Activated T-helper 2 cell treated with anti-CD3 and anti-CD28 coated beads, Interferon-gamma antibody, Interleukin-2, Interleukin-4, amounts not matched to agents 10 μg/mL and 5 μg/mL and 100 μg/mL, durations not matched to agents 14 hours and 24 hours and 36 hours (primary cell): ENCODE measurements at places on chromosomes 5 and 9. TPM values are rescaled to one million over a fixed set of nuclear protein-coding genes. Genes with fewer than 3 reads are reported as not detected.

Gene PHF24
- 0.11 TPM in 1 of 2 replicates, not detected in the other for total RNA-seq

Gene PCDHGA2
- 0.09 and 0.11 TPM in 2 replicates for total RNA-seq

Gene LYRM7
- total RNA-seq: 14.0 and 20.3 TPM in 2 replicates

Gene FOXD4L4
- total RNA-seq: 0.11 TPM in 1 of 2 replicates, not detected in the other

Gene SLC36A2
- total RNA-seq: not detected in 2 replicates

Gene CDH12
- not detected in 2 replicates for total RNA-seq
